ENCODE measurements at places on chromosomes 12 and 14.

DNA sequence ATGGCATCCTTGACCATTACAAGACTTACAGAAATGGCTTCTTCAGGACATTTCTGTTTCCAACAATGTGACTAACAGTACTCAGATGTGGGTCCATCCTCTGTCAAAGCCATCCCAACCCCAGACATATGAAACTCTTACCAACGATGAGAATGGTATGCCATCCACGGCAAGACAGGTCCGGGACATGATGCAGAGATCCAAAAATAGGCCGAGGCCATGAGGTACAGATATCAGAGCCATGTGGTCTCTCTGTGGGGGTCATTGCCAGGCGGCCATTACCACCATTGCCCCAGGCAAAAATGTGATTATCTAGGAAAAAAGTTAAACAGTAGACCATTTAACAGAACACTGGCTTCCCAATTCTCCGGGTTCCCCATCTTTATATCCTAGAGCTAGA, 27.5 kb downstream of the ZC2HC1C start:
- no peak for DNase-seq

DNA sequence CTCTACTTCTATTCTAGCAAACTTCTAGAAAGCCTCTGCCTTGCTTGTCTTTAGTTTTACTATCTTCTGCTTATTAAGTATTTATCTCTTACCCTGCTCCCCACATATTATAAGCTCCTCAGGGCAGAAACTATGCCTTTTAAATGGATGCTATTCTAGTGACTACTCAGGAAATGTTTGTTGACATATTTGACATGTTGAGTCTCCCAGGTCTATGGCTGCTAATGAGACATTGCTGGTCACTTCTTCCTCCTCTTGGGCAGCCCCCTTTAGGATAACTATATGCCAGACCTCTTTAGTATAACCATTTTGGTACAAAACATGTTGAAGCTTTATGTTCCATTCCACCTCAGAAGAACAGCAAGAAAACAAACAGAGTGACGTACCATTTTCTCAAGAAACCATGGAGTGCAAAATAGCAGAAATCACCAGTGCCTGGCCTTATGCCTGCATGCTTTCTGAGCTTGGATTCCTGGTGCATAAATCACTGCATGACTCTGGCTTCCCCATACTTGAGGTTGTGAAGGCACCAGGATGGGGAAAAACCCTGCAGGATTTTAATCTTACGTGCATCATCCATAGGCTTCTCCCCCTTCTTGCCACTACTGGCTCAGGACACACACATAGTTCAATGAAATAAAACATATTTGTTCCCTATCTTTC, 202.6 kb downstream of the TMX1 start:
- DNase-seq: no peak

GRCh38 chr14:30330445-30330844, 228.5 kb upstream of the G2E3 start:
- DNase-seq: no peak

DNA sequence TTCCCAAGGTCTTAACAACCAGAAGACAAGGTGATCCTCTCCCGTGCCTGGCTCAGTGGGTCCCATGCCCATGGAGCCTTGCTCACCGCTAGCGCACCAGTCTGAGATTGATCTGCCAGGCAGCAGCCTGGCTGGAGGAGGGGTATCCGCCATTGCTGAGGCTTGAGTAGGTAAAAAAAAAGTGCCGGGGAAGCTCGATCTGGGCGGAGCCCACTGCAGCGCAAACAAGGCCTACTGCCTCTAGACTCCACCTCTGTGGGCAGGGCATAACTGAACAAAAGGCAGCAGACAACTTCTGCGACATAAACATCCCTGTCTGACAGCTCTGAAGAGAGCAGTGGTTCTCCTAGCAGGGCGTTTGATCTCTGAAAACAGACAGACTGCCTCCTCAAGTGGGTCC, 104.0 kb downstream of the C14orf39 start:
- DNase-seq: no peak
